Femur (tissue), 1 donor: ENCODE measurements at places on chromosomes 6 and 20.
A peak's percentile ranks its signal among the peaks of the same experiment; 100 is the strongest.

- no peak for DNase-seq
Measured at GRCh38 chr20:32920530-32921298, 62.0 kb downstream of the EFCAB8 start.

DNA sequence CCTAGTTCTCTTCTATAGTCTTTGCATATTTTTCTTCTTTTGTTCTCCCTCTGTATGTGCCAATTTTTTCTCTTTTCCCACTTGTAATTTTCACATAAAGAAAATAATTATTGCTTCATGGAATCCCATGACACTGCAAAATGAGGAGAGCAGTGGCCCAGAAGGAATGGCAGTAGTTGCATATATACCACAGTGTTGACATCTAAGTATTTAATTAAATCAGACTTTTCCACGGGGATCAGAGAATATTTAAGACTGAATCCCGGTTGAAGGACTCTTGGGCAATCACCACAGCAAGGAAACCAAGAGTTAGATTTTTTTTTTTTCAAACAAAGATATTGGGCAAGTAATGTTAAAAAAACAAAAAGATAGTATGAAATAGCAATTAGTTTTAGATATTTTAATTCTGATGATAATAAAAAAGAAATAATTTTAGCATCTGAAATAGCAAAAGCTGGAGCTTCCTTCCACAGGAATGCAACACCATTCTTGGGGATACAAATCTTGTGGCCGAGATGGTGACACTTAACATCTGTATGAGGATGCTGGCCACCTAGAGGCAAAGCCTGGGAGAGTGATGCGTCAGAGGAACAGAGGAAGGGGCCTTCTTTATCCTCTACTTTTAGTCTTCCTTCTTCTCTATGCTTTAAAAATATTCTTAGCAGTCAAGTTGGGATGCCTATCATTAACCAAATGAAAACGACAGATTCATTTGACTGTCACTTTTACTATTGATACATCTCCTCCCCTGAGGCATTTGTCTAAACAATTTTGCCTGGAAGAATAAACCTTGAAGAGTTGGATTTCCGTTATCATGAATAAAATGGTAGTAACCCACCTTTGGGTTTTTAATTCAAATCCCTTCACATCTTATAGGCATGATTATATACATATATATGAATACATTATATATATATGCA lies 356.2 kb downstream of the GJA1 start:
- DNase-seq = no peak

DNA sequence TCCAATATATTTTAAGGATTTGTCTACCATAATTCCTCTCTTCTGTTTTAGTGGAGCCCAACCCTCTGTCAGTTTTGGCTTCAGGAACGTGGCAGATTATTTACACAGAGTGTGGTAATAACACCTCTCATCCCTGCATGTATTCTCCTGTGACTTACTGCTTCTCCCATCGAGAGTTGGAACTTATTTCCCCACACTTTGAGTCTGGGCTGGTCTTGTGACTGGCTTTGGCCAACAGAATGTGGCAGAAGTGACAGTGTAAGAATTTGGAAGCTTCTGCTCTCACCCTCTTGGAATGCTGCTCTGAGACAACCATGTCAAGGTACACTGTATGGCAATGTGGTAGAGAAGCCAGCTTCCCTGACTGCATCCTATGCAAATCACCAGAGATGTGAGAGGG lies 407.7 kb downstream of the EPM2A start:
- DNase-seq = no peak

DNA sequence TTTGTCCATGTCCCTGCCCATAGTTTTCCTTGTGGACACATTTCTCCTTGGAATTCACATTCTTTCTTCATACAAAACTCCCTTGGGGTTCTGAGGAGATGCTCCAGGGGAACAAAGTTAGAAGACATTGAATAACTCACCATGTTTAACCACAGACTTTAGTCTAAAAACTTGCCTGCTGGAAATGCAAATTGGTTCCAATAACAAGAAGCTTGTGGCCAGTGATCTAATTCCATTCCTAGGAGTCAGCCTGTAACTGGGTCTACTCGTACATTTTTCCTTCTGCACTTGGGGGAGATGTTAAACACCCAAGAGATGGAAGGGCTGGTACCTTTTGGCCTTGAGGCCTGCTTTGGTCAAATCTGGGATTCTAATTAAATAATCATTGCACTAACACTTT lies 60.2 kb downstream of the SCML4 start:
- DNase-seq = no peak

DNA sequence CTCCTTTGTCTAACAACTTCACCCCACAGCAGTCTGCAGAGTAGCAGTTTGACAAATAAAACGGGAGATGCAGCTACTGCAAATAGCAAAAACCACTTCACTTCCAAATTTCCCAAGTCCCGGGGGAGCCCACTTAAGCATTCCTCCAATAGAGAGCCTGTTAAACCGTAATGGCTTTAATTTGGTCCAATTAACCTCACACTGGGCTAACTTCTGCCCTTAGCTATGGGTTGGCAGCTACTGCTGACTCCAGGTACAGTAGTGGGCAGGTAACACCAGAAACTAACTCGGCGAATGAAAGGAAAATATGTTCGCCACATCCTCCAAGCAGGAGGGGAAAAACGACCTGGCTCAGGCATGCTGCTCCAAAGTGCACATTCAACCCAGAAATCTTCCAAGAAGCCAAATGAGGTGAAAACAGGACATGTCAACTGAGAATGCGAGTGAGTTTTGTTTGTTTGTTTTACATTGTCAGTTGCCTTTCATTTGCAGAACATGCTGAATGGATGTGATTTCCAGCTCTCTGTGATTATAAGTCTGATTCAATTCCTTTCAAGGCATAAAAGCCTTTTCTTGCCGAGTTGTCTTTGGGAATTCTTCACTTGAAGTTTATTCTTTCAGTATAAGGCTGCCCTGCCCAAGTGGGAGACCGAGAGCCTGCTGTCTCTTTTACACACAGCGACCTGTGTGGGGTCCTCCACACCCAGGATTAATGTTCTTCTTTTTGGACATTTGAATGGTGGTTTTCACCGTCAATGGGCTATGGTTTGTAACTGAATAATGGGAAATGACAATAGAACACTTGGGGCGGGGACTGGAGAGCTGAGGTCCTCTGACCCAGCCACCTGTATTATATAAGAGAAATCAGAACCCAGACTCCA lies 117.3 kb upstream of the ARMC2 start:
- DNase-seq = no peak

GRCh38 chr6:129447198-129447565 lies 262.8 kb downstream of the ARHGAP18 start:
- no peak for DNase-seq

DNA sequence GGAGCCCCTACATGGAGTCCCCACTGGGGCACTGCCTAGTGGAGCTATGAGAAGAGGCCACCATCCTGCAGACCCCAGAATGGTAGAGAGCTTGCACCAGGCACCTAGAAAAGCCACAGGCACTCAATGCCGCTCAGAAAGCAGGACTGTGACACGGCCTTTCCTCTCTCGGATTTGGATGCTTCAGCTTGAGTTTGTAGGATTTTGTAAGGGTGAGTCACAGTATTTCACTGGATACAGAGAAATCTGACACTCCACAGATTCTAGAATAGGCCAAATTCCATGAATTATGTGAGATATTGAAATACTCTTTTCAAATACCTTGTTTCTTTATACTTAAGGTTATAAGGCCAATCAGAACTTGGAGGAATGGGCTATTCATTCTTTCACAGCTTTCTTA lies 424.5 kb downstream of the HTR1B start:
- DNase-seq = no peak

DNA sequence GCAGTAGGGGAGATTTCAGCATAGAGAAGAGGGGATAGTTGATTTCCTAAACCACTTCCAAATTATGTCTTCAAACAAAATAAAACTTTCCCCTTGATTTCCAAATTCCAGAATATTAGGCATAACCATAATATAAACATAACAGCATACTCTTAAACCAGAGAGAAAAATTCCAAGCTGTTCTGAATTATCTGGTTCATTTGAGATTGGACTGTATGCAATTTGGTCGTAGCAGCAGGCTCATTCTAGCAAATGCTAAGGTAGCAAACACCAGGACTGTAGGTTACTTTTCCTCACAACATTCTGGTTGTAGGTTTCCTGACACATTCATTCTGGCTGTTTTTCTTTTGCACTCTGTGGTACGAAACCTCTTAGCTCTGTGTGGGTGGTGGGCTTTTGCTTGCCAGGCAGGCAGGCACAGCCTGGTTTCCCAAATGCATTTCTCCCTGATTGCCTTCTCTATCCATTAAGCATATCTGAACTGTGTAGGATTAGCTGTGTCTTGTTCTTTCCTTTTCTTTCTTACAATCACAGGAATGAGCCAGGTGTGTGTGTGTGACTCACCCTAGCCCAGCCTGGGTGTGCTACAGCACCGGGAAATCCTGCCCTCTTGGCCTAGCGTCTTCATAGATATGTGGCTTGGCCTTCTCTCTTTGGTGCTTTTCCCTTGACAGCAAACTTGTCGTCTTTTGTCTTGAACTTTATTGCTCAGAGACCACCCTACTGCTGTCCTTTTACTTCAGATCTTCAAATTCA lies 77.1 kb downstream of the JARID2 start:
- DNase-seq = no peak

- DNase-seq = no peak
Measured at GRCh38 chr20:39259010-39259803, 297.1 kb downstream of the DHX35 start.

DNA sequence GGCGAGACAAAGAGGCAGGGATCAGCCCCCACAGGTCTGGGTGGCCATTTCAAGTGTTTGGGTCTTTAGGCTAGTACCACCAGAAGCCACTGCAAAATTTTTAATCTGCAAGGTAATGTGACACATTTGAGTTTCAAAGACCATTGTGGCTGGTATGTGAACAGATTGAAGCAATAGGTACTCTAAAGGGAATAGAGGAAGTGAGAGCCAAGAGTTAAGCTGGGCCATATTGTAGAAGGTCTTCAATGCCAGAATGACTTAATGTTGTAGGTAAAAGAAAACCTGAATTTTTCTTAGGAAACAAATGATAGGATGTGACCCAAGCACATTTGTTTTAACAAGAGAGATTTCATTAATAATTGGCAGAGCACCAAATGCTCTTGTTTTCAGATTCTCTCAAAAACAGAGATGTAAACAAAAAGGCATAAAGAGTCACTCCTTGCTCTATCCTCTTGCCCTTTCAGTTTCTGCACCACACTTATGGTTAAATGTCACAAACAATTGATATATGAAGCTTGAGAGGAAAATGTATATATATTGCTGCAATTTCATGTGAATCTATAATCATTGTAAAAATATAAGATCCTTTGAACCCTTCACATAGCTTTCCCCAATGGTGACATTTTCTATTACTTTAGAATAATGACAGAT lies 307.1 kb upstream of the PLN start:
- no peak for DNase-seq

DNA sequence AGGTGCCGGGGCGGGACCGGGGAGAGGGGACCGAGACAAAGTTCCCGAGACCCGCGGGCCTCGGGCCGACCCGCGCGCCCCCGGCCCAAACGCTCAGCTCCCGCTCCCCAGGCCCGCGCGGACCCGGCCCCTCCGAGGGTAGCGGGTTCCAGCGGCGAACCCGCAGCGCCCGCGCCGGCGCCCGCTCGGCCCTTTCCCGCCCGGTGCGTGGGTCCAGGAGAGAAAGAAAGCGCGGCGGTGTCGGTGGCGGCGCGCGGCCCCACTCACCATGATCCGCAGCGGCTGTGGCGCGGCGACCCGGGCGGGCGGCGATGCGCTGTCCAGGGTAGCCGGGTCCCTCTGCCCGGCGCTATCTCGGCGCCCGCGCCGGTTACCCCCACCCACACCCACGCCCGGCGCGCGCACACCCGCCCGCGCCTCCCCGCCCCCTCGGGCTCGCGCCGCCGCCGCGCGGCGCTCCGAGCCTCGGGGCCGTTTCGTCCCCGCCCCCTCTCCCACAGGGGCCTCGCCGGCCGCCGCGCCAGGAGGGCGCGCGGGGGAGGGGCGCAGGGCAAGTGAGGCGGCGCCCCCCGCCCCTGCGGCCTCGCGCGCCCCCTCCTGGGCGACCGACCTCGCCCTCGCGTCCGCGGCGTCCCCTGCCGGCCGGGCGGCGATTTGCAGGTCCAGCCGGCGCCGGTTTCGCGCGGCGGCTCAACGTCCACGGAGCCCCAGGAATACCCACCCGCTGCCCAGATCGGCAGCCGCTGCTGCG lies at the start of gene ELOVL2:
ELOVL2 (minus strand) TSS at position 345 of the 751 bp plus-strand sequence; CDS start at position 270, 75 bp downstream.
- DNase-seq = peak; percentile 59

- DNase-seq = peak; percentile 66
Measured at GRCh38 chr20:2652724-2653555, 508 bp downstream of the NOP56 start.

- peak; percentile 44 for DNase-seq
Measured at GRCh38 chr6:87066449-87067333, 28.2 kb downstream of the CGA start.

GRCh38 chr6:5174756-5175549 lies 85.8 kb downstream of the LYRM4 start:
- DNase-seq = no peak

DNA sequence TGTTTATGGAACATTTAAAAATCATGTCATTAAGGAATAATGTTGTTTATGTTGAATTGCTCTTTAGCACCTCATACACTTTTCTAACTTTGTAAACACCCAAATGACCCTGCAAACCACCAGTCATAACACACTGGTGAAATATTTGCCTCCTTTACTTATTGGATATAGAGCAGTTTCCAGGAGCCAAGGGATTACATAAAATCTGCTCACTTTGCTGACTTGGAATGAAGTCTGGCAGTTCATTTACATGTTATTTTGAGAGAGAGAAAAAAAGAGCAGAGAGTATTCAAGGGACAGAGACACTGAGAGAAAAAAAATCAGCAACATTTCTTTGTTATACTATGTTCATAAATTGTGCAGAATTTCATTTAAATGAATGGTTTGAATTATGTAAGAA lies 46.6 kb upstream of the DEFB112 start:
- no peak for DNase-seq

DNA sequence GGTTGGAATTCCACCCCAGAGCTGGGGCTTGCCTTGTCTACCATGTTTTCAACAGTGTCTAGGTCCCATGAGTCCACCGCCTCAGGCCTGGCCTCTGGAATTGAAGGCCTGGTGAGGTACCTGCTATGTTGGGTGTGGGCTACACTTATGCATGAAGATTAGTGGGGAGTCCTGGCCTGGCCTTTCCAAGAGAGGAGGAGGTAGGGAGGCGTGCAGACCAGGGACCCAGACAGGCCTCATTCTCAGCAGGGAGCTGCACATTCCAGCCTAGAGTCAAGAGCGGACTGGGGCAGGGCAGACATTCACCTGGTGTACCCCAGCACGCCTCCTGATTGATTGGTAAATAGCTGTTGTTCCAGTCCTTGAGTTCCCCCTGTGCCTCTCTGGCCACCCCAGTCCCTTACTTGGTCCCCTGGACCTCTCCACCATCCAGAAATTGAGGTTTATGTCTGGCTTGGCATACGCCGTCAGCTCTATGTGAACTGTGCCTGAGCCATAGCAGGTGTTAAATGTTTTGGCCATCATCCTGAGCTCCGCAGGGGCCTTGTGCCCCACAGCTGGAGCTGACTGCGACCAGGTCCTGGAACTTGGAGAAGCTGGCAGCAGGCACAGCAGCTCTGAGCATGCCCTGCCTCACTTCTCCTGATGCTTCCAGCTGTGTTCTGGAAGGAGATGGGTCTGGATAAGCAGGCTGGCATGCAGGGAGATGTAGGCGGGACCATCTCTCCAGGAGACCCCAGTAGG lies 8.2 kb upstream of the VEGFA start:
- DNase-seq = no peak

- no peak for DNase-seq
Measured at GRCh38 chr6:3651698-3652229, 99.7 kb downstream of the PXDC1 start.

GRCh38 chr20:48787861-48788375 lies 39.9 kb downstream of the PREX1 start:
- no peak for DNase-seq

GRCh38 chr20:62644044-62644795 lies 1.9 kb downstream of the SLCO4A1 start:
- no peak for DNase-seq

- DNase-seq = no peak
Measured at GRCh38 chr6:34391473-34391785, 1.0 kb downstream of the NUDT3 start.
